ENCODE measurements at places on chromosomes 3 and 15.

- no peak for DNase-seq
These were observed 62.2 kb downstream of the ABTB1 start for GRCh38 chr3:127734754-127735473.

GRCh38 chr3:105417525-105418289 lies 51.0 kb downstream of the ALCAM start:
- DNase-seq = no peak

- DNase-seq = no peak
These were observed 78.4 kb downstream of the FBXL2 start for GRCh38 chr3:33355611-33356010.

GRCh38 chr3:129313415-129313664 lies 34.7 kb downstream of the HMCES start:
- no peak for DNase-seq

- no peak for DNase-seq
These were observed 1476.9 kb downstream of the SI start for GRCh38 chr3:163601426-163601825.

GRCh38 chr3:53739966-53740365 lies 106.3 kb downstream of the CHDH start:
- no peak for DNase-seq

GRCh38 chr15:50558012-50558411 lies 11.5 kb upstream of the USP50 start:
- DNase-seq = no peak

GRCh38 chr15:81941479-81941878 lies 104.3 kb downstream of the MEX3B start:
- no peak for DNase-seq

DNA sequence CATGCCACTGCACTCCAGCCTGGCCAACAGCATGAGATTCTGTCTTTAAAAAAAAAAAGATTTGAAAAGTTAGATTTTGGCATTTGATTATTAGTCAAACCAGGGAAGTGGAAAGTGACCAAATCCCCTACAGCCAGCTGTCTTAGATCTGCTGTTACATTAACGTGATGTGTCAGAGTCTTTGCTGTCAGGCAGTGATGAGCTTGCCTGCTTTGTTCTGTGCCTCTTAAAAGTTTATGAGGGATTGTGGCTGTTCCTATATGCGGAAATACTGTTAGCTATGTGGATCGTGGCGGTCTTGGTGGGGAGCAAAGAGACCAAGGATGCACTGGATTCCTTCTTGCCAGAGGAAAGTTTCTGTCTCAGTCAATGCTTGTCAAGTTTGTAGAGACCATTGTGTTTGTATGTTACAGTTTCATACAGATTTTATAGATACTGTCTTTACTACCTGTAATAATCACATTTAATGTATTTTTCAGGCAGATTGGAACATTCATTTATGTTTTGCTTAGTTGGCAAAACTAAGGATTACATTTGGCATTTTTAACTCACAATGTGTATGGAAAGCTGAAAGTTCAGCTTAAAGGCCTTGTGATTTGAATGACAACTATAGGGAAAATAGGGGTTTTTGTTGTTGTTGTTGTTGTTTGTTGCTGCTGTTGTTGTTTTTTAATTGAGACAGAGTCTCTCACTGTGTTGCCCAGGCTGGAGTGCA lies 137.4 kb downstream of the VPS8 start:
- no peak for DNase-seq

- no peak for DNase-seq
These were observed 63.7 kb downstream of the ATP13A4 start for GRCh38 chr3:193491026-193491425.

DNA sequence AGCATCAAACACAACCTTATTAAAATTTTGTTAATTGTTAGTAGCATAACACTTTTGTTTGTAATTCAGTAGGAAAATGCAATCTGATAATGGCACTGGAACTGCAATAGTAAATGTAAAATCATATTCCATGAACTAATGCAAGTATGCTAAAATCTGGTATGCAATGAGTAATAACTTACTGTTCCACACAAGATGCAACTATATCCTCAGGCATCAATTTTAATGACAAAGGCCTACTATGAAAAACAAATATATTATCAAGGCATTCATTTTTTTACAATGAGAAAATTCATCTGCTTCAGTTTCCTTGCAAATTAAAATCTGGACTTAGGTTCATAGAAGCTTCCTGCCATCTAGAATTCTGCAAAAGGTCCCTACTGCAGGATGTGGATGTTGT lies 1.4 kb upstream of the NSMCE3 start:
- DNase-seq = no peak

DNA sequence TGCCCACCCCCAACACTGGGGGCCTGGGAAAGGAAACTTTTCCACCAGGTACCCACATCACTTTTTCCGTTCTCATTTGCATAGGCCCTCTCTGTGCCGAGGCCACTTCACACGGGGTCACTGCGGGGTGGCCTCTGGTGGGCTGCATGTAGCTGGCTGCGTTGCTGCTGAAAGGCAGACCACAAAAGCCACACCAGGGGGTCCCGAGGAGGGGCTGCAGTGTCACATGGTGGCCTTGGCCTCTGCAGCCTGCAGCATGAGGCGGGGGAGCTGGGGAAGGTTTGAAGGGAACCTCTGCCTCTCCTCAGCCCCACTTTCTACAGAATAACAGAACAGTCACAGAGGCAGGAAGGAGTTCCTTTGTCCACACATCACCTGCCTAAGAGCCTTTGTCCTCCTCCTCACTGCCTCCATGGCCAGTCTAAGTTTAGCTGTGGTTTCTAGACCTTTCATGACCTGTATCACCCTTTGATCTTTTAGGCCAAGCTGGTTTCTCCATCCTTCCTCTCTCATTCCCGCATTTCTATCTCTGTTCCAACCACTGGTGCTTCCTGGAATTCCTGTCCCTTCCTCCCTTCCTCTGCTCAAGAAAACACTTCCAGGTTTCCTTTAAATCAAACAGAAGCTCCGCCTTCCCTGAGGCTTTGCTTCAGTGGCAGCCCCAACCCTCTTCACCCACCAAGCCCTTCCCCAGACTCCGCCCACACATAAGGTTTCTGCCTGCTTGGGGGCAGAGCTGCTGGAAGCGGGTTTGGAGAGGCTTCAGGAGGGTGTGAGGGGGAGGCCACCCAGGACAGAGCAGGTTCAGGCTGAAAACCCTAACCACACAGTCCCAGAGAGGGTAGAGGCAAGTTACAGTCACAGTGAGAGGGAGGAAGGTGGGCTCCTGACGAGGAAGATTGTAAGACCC lies 150.7 kb upstream of the TLE3 start:
- no peak for DNase-seq

- DNase-seq = no peak
These were observed 25.1 kb upstream of the GAP43 start for GRCh38 chr3:115598216-115598615.

- DNase-seq = no peak
These were observed 174.8 kb downstream of the POLR2M start for GRCh38 chr15:57881361-57881760.

DNA sequence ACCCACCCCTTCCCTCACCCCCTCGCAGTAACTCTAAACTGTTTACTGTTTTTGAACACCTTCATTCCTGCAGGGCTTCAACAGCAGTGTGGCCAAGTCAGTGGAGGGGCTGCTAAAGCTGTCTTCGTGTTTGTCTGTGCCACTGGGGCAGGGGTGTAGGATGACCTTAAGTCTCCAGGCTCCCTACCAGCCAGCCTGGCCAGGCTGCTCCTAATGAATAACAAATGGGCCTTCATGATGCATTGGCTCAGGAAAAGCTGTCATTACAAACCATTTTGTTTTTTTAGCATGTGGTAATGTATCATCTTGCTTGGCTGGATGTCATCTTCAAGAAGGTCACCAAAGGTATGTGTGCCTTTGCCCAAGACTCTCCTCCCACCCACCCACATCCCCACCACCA lies 372.2 kb upstream of the WNT5A start:
- DNase-seq = no peak

DNA sequence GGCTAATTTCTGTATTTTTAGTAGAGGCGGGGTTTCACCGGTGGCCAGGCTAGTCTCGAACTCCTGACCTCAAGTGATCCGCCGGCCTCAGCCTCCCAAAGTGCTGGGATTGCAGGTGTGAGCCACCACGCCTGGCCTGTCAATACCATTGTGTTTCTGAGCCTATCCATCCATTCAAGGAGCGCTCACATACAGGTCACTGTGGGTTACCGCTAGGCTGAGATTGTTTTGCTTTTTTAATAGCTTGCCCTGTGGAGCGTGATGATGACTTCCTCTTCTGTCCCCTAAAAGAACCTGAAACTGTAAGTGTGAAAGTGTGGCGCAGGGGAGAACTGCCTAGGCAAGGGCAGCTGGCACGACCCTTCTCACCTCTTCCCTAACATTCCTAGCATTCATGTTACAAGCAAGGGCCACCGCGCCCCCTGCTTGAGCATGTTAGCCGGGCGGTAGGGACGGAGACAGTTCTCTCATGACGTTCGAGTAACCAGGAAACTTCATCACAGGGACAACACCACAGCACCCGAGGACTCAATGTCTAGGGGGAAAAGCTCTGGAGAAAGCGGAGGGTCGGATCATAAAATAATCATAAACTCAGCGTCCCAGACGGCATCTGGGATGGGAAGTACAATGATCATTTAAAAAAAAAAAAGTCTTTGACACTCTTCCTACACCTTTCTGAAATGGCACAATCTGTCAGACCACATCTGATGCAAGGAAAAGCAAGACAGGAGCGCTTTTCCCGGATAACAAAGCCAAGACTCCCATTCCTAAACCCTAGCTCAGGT lies 790 bp downstream of the LAMP3 start:
- DNase-seq = no peak

GRCh38 chr15:38019066-38019465 lies 84.6 kb downstream of the TMCO5A start:
- DNase-seq = no peak

- no peak for DNase-seq
These were observed 123.1 kb upstream of the STRIT1 start for GRCh38 chr3:155416500-155417118.

DNA sequence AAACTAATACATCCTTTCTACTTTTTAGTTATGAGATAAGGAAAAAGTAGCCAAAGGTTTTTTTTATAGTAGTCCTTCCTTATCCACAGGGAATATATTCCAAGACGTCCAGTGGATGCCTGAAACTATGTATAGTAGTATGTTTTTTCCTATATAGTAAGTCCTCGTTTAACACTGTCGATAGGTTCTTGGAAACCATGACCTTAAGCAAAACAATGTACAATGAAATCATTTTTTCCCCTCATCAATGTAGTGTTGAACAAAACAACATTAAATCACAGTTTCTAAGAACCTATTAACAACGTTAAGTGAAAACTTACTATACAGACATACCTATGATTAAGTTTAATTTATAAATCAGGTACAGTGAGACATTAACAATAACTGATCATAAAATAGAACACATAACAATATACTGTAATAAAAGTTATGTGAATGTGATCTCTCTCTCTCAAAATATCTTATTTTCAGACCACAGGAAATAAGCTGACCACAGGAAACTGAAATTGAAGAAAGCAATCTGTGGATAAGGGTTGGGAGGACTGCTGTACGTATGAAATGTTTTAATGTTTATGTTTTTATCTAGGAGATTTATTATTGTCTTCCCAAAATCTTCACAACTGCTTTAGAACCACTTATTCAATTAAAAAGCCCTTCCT lies 20.6 kb downstream of the COPS2 start:
- no peak for DNase-seq

GRCh38 chr3:14042680-14043079 lies 82.0 kb downstream of the CHCHD4 start:
- no peak for DNase-seq

GRCh38 chr3:139601191-139601961 lies 61.8 kb upstream of the RBP1 start:
- no peak for DNase-seq

All from NCI-H1694 treated with DMSO at 0.1 percent for 48 hours (cell line).